NCI-H187 (cell line): ENCODE measurements at places on chromosomes 2 and 18.
A peak's percentile ranks its signal among the peaks of the same experiment; 100 is the strongest.

GRCh38 chr2:241929551-241930490 lies 60.3 kb downstream of the RTP5 start:
- DNase-seq, result no peak

DNA sequence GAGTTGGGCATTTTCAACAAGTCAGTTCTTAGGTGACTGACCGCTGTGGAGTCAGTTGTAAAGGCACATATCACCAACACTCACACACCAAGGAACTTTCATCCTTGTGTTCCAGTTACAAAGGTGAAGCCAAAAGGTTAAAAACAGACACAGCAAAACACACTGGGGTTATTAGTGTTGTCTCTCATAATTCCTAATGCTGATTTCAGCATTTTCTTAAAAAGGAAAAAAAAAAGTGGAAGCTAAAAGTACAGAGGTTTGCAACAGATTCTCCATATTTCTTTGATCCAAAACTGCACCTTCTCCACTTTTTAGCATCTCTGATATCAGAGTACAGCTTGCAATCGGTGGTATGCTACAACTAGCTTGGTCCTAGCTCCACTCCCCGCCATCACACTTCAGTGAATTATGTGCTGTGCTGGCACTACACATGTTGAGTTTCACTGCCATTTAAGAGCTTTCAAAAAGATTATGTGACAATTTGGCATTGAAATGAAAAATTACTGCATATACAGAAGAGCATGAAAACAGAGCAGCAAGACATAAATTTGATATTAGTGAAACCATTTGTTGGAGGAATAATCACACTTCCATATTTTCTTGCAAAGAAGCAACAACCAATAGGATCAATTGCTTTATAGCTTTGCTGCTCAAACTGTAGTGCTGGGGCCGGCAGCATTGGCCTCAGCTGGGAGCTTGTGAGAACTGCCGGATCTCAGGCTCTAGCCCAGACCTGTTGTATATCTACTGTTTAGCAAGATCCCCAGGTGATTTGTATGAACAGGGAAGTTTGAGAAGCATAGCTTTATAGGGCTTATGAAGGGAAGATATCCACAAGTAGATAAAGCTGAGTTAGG lies 62.3 kb upstream of the DAPL1 start:
- DNase-seq, result no peak

GRCh38 chr2:95525294-95526035 lies 40.9 kb upstream of the TRIM43B start:
- DNase-seq, result peak; percentile 1

- DNase-seq, result no peak
These were observed 68.1 kb upstream of the HAAO start for GRCh38 chr2:42860319-42861094.

- no peak for DNase-seq
These were observed 186.2 kb downstream of the CMPK2 start for GRCh38 chr2:6679471-6679870.

DNA sequence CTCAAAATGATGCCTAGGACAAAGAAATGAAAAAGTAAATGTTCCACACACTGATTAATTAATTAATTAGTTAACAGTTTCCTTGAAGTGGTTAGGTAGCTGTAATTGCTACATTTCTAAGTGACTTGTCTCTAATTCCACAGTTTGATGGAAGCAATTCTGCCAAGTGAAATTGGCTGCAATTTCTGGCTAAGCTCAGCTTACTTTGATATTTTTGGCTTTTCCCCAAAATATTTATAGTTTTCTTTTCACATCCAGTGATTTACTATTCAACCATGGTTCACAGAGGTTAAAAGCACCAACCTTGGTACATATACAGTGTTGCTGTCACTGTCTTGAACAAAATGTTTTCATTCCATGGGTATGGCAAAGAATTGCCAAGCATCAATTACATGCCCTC lies 459.5 kb upstream of the CDH20 start:
- no peak for DNase-seq

DNA sequence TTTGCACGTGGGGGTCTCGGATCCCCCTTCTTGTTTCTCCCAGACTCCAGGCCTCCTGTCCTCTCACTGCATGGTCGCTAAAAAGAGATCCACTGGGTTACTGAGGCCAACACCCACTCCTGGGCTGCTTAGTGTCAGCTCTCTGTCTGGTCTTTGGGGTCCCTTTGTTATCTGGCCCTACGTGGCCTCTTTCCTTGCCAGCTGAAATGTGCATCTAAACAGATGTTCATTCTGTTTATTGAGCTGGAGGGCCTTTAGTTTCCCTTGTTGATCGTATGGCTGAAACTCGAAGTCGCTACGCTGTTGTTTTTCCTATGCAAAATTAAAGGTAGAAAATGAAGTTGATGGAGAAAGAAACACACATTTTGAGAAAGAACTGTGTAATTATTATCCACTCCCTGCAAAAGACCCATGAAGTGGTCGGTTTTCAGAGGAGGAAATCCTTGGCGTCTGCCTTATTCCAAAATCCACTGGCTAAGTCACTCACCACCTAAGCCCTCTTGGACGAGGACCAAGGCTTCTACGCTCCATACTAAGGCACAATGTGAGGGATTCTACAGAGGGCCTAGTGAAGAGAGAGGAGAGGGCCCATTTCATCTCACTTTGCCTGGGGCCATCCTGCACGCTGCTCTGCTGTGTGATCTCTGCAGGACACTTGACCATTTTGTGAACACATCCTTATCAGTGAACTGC lies 105.3 kb downstream of the GLI2 start:
- no peak for DNase-seq

DNA sequence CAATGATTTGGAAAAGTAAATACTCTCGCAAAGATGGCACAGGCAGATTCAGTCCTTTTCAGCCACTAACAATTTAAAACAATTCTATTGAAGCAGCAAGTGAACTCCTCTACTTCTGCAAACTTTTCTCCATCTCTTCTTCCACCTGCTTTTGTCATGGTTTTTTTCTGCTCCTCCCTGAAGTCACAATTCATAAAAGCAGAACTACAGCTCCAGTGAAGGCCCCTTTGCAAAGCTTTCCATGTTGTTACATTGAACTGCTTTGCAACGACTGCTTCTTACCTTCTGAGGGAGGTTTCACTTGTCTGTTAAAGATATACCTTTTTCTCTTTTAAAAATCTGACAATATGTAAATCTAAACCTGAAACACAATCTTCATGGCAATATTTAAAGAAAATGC lies 3.7 kb upstream of the SERTAD2 start:
- DNase-seq, result no peak

DNA sequence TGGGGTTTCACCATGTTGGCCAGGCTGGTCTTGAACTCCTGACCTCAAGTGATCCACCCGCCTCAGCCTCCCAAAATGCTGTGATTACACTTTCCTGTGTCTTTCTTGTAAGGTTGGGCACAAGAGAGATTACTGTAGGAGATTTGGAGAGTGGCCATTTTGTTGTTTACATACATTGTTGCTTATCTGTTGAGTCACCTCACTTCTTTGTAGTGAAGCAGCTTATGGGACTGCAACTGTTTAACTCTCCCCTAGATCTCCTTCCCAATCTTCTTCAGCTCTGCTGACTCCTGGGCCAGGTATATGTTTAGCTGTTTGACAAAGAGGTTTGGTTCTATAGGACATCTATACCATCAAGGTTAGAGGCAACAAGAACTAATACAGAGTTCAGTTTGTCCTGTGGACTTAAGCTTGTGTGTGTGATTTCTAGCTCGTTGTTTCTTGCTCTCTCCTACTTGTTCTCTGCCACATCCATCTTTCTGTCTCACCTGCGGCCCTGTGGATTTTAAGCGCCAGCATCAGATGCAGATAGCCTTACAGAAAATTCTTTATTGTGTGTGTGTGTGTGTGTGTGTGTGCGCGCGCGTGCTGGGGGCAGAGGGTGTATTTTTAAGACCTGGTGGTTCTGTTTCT lies 95.4 kb downstream of the HAUS1 start:
- DNase-seq, result no peak

DNA sequence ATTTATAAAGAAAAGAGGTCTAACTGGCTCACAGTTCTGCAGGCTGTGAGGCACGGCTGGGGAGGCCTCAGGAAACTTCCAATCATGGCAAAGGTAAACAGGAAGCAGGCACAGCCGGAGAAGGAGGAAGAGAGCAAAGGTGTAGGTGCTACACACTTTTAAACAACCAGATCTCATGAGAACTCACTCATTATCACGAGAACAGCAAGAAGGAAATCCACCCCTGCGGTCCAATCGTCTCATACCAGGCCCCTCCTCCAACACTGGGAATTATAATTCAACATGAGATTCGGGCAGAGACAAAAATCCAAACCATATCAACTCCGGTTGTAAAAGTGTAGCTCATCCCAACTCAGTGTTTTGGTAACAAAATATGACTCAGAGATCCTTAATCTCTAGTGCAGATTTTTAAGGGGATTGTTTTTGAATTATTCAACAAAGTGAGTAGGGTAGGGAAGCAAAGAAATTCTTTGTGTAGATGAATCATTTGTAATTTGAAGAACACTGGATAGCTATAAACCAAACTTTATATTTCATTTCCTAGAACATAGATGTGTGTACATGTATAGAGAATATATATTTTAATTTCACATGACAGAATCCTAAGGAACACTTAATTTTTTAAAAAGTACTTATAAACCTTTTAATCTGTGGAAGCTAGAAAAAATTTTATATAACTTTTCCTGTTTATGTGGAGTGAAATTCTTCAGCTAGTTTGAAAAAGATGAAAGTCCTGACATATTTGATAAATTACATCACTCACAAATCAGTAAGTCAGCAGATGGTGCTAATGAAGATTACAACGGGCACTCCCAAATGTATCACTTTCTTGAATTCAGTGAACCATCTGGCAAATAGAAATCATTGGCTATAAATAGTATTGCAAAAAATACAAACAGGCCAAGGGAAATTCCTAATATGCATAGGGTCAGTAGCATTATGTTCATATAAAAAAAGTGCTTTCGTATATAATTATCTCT lies 130.1 kb downstream of the OLA1 start:
- DNase-seq, result no peak

DNA sequence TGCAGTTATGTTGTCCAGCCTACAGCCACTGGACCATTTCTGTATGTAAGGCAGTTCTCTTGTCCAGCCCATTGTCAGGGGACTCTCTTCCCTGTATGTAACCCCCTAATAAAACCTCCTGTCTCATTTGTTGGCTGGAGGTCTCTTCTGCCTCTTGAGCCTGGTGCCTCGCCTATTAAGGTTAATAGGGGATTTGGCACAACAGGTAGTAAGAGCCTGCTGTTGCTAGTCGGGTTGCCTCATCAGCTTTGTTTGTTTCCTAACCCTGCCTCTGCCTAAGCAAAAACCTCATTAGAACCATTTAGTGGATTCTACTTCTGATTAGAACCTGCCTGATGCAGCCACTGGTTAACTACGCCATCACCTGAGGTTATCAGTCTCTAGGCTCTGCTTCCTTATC lies 62.2 kb upstream of the STPG4 start:
- DNase-seq, result no peak

DNA sequence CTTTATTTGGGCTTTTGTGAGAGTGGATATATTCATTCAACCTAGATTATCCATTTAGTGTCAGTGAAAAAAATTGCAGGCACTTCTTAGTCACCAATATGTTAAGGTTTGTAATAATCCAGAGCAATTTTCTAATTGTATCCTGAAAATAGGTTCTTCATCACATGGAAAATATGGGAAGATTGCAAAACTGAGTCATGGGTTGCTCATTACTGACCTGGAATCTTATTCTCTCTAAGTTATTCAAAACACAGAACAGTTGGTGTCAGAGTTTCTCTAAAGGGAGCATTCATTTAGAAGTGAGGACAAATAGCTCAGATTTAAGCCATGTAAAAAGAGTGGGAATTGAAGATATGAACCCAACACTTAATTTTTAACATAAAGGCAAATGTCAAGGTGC lies 181.3 kb downstream of the IKZF2 start:
- no peak for DNase-seq

DNA sequence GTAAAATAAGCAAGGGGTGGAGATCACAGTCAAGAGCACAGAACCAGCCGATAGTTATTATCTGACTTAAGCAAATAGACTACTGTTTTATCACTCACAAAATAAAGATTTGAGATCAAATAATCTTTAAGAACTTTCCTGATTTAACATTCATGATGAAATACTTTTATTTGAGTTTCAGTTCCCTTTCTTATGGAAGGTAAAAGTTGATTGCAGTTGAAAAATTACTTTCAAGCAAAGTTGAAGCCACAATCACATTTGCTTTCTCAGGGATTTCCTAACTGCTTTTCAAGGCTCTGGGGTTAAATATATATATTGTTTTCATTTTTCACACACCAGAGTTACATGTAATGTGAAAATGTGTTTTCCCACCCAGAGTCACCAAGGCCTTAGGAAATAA lies 599.5 kb downstream of the KCNJ3 start:
- DNase-seq, result no peak

- no peak for DNase-seq
These were observed 104.8 kb downstream of the TANC1 start for GRCh38 chr2:159073256-159073655.

- DNase-seq, result no peak
These were observed 25.8 kb downstream of the BIN1 start for GRCh38 chr2:127080938-127081755.

- no peak for DNase-seq
These were observed 219.8 kb downstream of the SH3BP4 start for GRCh38 chr2:235171550-235172031.

DNA sequence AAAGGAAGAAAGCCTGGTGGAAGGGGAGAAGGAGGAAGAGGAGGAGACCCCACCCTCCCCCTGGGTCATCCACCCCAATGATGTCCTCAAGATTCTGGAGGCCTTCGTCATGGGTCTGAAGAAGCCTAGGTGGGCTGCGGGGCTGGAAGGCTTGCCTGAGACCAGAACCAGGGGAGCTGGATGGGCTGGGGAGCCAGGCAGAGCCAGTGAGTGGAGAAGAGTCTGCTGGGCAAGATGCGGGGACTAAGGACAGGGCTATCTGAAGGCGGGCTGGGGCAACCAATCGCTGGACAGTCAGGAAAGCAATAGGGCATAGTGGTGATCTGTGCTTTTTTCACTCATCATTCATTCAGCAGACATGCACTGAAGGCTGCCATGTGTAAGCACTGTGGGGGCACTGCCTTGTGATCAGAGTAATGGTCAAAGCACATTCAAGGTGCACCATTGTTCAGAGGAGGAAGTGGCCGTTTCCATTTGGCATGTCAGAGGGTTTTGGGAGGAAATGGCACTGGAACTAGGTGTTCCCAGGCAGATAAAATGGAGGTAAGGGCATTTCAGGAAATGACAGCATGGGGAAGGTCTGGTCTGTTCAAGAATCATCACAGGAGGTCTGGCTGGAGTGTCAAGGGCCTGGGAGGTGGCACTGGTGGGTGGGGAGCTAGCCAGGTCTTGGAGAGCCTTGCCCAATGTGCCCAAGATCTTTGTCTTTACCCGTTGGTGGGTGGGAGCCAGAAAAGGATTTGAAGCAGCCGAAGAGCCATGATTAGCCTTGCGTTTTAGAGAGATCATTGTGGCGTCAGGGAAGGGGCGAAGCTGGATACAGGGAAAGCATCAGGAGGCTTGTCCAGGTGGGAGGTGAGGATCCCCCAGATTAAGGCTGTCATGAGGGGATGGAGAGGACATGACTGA lies 24.2 kb downstream of the OTOF start:
- no peak for DNase-seq
